Mesenteric fat pad (tissue), 1 donor: ENCODE measurements at places on chromosomes 3 and 15.

GRCh38 chr3:137035631-137036030 is 77.8 kb downstream of the IL20RB start:
- no peak for DNase-seq

DNA sequence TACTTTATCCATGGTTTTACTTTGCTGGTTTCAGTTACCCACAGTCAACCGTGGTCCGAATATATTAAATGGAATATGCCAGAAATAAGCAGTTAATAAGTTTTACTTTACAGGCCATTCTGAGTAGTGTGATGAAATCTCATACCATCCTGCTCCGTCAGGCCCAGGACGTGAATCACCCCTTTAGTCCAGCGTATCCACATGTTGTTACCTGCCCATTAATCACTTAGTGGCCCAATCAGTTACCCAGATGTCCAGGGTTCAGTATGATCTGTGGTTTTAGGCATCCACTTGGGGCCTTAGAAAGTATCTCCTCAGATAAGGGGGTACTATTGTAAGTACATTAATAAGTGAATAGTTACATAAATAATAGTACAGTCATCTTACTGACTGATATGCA is 88.0 kb downstream of the TTBK2 start:
- DNase-seq, result no peak

DNA sequence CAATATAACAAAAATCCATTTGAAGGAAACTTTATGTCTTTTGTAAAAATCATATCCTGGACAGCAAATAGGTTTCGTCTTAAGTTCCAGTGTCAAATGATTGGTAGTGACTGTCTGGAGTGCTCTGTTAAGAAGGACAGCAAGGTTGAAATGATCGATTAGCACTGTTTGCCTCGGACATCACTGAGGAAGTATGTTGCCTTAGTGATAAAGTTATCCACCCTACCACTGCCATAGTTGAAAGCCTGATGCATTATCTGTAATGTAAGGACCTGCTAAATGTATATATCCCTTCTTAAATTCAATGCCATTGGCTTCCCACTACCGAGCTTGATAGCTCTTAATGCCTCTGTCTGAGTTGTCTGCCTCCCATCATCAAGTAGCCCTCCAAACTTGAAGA is 70.0 kb downstream of the CFAP20DC start:
- no peak for DNase-seq

DNA sequence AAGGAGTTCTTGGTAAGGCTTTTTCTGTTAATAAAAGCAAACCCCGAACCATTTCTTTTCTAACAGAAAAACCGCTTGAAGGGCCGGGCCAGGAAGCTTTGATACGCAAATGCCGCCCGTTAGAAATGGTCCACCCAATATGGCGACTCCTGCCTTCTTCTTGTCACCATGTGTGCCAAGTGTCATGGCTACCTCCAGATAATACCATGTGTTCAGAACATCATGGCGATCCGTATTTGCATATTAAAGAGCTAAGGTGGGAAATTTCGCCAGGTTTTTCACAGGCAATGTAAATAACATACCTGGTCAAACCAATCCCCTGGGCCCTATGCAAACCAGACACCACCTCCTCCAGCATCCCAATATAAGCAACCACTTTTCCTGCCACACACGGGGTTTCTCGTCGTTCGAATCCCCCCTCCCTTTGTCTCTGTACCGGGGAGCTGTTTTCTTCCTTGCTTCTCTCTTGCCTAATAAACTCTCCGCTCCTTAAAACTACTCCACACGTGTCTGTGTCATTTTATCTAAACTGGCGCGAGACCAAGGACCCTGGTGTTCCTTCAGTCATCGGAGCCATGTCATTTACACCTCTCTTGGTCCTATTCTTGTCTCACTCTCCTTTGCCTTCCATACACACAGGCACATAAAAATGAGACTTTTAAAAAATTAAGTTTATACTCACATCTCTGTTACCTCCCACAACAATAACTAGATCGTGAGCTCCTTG is 34.5 kb downstream of the NCEH1 start:
- no peak for DNase-seq

DNA sequence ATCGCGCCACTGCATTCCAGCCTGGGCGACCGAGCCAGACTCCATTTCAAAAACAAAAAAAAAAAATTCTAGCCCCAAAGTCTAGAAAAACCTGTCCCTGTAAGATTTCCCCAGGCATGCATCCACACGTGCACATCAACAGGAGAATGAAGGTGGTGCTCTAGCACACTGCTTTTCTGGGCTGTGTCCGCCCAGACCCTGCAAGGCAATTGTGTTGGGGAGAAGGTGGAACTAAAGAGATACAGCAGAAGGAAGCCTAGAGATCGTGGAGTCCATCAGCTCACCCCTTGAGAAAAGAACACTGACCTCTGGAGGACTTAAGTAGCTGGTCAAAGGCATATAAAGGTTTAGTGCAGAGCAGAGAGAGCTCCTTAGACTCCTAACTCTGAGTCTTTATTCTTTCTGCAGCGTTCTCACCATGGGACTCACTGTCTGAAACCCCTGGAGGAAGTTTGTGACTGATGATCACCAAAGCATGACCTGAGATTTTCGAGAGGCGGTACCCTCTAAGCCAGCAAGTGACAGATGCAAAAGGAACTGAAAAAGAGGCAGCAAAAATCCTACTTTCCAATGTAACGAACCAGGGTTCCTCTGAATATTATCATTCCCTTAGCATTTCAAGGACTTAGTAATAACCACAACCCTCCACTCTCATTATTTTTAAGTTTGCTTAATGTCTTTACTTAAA is 179.8 kb downstream of the MEX3B start:
- no peak for DNase-seq
